Neural crest cell (in vitro differentiated cells): ENCODE measurements at places on chromosomes 16 and 17.

- H3K4me1 ChIP-seq = peaks cover 20% of the 10 kb centered on the region
- H3K27ac ChIP-seq = peak overlapping the region; percentile 17
- H3K27me3 ChIP-seq = no peaks in the 10 kb centered on the region
- no peak for DNase-seq
- peaks cover 16% of the 10 kb centered on the region for H3K36me3 ChIP-seq
Measured at GRCh38 chr16:81616321-81617020, 162.6 kb upstream of the PLCG2 start.

DNA sequence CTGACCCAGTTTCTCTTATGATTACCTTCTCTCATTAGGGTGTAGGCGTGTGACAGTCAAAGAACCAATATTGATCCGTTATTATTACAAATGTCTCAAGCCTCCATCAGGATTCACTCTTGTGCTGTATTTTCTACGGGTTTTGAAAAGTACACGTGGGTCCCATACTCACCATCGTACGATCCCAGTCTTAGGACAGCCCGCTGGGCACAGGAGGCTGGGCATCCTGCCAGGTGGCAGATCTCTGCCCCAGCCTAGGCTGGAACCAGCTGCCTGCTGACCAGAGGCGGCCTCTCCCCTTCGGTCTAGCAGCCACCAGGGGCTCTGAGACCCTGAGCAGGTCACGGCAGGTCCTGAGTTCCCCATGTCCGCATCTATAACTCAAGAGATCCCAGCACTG is 2.0 kb upstream of the METRNL start:
- H3K36me3 ChIP-seq = no peaks in the 10 kb centered on the region
- no peak overlapping the region for H3K27ac ChIP-seq
- peak overlapping the region; percentile 80 for H3K4me3 ChIP-seq
- no peaks in the 10 kb centered on the region for H3K4me1 ChIP-seq

- no peaks in the 10 kb centered on the region for H3K36me3 ChIP-seq
- peak overlapping the region; percentile 96 for H3K4me3 ChIP-seq
- DNase-seq = no peak
- no peaks in the 10 kb centered on the region for H3K27me3 ChIP-seq
- H3K27ac ChIP-seq = peak overlapping the region; percentile 100
- H3K4me1 ChIP-seq = peaks cover 21% of the 10 kb centered on the region
Measured at GRCh38 chr17:76969598-76970172, 101.5 kb downstream of the MGAT5B start.

DNA sequence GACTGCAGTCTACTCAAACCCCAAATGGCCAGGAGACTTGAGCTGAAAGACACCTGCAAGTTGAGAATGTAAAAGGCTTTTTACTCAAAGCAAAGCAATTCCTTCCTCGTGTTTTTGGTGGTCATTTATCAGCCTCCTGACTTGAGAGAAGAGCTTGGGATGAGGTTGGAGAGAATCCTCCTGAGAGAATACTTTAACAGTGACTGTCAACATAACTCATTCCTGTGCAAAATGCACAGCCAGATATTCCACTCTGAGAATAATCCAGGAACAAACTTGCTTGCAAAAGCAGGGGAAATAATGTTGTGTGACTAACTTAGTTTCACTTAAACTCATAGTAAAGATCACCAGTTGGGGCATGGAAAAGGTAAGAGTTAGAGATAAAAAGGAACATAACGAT is 53.4 kb downstream of the SNTB2 start:
- H3K4me1 ChIP-seq = no peaks in the 10 kb centered on the region
- H3K27ac ChIP-seq = no peak overlapping the region
- H3K4me3 ChIP-seq = no peak overlapping the region

DNA sequence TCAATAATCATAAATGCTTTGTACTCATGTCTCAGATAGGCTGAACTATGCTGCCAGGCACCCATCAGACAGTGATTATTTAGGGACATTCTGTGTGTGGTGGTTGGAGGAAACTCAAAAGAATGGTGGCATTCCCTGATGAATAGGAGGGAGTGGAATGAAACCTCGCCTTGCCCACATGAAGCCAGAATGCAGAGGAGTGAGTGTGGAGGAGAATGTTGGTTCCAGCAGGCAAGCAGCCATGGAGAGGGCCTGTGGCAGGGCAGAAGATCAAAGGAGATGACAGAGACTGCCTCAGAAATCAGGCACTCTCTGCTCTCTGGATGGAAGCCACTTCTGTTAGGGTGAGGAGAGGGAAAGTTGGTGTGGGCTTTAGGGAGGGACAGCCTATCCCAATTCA is 22.5 kb downstream of the KCTD19 start:
- no peaks in the 10 kb centered on the region for H3K4me1 ChIP-seq
- H3K27ac ChIP-seq = peak overlapping the region; percentile 17
- no peak for DNase-seq
